ENCODE measurements at places on chromosomes 4 and X. TPM values are rescaled to one million over a fixed set of nuclear protein-coding genes. Genes with fewer than 3 reads are reported as not detected.

- H3K36me3 ChIP-seq, result no peaks in the 10 kb centered on the region
- H3K4me3 ChIP-seq, result no peak overlapping the region
- DNase-seq, result no peak
- H3K27ac ChIP-seq, result no peak overlapping the region
- peaks cover 6% of the 10 kb centered on the region for H3K27me3 ChIP-seq
- H3K4me1 ChIP-seq, result no peaks in the 10 kb centered on the region
Measured at GRCh38 chrX:37603938-37604409, 32.5 kb downstream of the LANCL3 start.

The MAGED2 gene
- 66.6 TPM for total RNA-seq

DNA sequence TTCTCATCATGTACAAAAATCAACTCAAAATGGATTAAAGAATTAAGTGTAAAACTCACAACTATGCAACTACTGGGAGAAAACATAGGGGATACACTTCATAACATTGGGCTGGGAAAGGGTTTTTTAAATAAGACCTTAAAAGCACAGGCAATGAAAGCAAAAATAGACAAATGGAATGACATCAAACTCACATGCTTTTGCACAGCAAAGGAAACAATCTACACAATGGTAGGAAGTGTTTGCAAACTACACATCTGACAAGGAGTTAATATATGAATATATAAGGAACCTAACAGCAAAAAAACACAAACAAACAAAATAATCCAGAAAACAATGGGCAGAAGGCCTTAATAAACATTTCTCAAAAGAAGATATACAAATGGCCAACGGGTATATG is 57.9 kb downstream of the FREM3 start:
- no peak overlapping the region for H3K27ac ChIP-seq
- peaks cover 2% of the 10 kb centered on the region for H3K4me1 ChIP-seq
- H3K4me3 ChIP-seq, result no peak overlapping the region
- H3K27me3 ChIP-seq, result no peaks in the 10 kb centered on the region
- no peak for DNase-seq
- H3K36me3 ChIP-seq, result no peaks in the 10 kb centered on the region

DNA sequence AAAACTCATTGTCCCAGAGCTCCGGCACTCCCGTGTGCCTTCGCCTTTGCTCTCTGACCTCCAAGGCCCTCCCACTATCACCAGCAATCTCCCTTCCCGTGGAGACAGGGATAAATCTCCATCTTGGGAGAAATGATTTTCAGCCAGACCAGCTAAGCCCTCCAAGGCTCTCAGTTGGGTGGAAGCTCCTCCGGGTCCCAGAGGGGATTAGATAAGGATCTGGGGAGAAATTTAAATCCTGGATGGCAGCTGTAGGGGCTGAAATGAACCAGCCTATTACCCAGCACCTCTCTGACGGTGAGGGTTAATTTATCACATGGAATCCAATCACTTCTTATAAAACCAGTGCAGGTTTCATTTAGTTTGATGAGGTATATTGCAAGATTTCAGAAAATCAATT is 366.2 kb downstream of the FBXW7 start:
- no peaks in the 10 kb centered on the region for H3K36me3 ChIP-seq
- no peak overlapping the region for H3K4me3 ChIP-seq
- no peak overlapping the region for H3K27ac ChIP-seq

- peaks cover 2% of the 10 kb centered on the region for H3K36me3 ChIP-seq
- H3K27ac ChIP-seq, result no peak overlapping the region
- H3K27me3 ChIP-seq, result no peaks in the 10 kb centered on the region
- DNase-seq, result no peak
- H3K4me3 ChIP-seq, result no peak overlapping the region
- peaks cover 4% of the 10 kb centered on the region for H3K4me1 ChIP-seq
Measured at GRCh38 chrX:139936259-139936658, 3.4 kb upstream of the ATP11C start.

GRCh38 chrX:96685210-96686099 is 813 bp downstream of the DIAPH2 start:
- H3K36me3 ChIP-seq, result peaks cover 2% of the 10 kb centered on the region
- H3K4me3 ChIP-seq, result peak overlapping the region; percentile 98
- H3K27me3 ChIP-seq, result no peaks in the 10 kb centered on the region
- H3K27ac ChIP-seq, result peak overlapping the region; percentile 93
- peak; percentile 18 for DNase-seq
- H3K4me1 ChIP-seq, result peaks cover 18% of the 10 kb centered on the region

DNA sequence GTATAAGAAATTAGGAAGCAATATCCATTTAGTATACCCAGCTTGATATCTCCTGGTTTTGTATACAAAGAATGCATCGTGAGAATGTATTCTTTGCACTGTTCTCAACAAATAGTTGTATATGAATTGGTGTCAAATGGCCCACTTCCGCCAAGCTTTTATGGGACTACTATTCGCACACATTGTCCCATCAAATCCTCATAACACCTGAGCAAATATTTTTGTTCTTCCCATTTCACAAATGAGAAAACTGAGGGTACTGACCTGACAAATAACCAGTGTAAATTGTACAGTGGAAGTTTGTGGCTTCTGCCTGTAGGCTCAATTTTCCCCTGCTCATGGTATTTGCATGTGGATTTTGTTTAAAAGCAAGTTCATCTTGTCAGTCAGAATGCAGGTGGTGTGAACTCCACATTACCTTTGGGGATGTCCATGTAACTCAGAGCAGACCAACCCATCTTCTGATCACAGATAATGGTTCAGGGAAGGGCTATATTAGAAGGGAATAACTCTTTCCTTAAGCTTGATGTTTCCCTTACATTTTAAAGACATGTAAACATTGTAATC is 51.5 kb upstream of the FAM241A start:
- no peak overlapping the region for H3K4me3 ChIP-seq
- no peaks in the 10 kb centered on the region for H3K4me1 ChIP-seq
- peaks cover 24% of the 10 kb centered on the region for H3K27me3 ChIP-seq
- DNase-seq, result no peak

DNA sequence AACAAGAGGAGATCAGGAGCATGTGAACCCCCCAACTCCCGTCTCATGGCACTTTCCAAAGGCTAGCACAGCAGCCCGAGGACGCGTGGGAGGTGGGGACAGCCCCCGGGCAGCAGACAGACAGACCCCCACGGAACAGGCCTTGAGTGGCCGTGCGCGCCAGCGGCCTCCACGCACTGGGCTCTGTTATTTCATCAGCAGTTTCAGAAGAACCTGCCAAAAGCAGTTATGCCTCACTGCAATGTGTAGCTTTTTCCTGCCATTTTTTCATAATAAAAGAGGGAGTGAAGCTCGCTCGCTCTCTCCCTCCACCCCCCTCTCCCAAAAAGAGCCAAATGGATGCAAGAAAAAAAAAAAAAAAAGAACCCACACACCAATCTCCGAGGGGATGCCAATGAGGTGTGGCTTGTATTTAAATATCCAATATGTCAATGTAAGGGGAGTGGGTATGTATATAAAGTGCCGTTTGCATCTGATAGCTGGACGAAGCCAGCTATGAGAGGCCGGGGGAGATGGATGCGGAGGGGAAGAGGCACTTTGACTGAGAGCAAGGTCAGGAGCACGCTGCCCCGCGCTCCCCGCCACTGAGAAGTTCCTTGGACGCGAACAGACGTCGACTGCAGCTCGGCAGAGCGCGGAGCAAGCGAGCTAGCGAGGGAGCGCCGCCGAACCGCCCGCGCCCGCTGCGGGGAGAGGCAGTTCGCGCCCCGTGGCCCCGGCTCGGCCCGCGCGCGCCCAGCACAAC is at the start of gene FGF16:
Gene FGF16, plus strand, starts transcription at position 482 of the 745 bp plus-strand sequence. CDS start 286 bp downstream, outside the sequence.
- H3K4me1 ChIP-seq, result peaks cover 11% of the 10 kb centered on the region
- H3K27ac ChIP-seq, result peak within 1 kb of the TSS; percentile 39
- no peaks in the 10 kb centered on the region for H3K36me3 ChIP-seq
- H3K27me3 ChIP-seq, result peaks cover 20% of the 10 kb centered on the region
- H3K4me3 ChIP-seq, result peak within 1 kb of the TSS; percentile 86

DNA sequence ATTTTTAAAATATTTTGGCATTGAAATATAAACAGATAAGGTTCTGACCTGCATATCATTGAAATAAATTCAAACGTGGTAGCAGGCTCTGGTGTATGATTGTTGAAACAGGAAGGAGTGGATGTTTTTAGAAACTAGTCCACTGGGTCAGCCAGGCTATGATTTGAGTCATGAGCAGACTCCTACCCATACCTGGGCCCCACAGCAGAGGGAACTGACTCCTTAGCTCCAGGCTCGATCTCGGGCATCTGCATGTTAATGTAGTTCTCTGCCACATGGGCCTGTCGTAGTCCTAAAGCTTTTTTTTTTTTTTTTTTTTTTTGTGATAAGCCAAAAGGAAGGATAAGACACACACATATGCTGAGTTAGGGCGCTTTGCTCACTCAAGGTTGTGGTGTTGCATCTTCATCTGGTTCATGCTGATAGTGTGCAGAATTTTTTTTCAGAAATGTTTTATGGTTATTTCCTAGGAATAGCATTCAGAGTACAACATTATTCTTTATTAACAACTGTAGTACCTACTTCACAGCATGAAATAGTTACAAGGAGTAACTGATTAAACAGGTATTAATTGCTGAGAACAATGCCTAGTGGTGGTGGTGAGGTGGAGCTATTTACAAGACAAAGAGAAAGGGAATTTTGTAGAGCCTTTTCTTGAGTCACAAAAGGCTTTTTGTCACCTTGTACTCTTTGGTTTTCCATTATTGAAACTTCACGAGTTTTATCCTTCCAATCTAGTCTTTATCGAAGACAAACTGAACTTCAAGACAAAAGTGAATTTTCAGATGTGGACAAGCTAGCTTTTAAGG is 27.3 kb downstream of the OFD1 start:
- H3K4me1 ChIP-seq, result peaks cover 8% of the 10 kb centered on the region
- H3K4me3 ChIP-seq, result no peak overlapping the region
- H3K27me3 ChIP-seq, result no peaks in the 10 kb centered on the region
- peaks cover 5% of the 10 kb centered on the region for H3K36me3 ChIP-seq
- no peak overlapping the region for H3K27ac ChIP-seq

- H3K36me3 ChIP-seq, result no peaks in the 10 kb centered on the region
- no peak for DNase-seq
- no peak overlapping the region for H3K4me3 ChIP-seq
- no peak overlapping the region for H3K27ac ChIP-seq
- H3K4me1 ChIP-seq, result no peaks in the 10 kb centered on the region
Measured at GRCh38 chrX:150536455-150537116, 31.8 kb upstream of the MTM1 start.

The GAGE12G gene
- not detected for total RNA-seq

DNA sequence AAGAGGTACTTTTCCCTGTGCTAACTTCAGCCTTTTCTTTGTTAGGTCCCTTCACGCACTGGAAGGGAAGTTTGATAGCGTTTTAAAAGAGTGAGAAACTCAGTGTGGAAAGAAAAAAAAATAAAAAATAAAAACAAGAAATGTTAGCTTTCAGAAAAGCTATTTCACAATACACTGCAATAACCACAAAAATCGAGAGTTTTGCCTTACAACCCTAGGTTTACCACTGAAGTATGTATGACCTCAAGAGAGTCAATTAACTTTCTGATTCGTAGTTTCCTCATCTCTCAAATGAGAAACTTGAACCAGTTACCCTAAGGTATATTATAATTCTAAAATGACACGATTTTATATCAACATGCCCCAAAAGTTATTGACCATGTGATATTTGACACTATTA is 93.9 kb upstream of the JADE1 start:
- DNase-seq, result no peak
- no peaks in the 10 kb centered on the region for H3K4me1 ChIP-seq
- peaks cover 16% of the 10 kb centered on the region for H3K27me3 ChIP-seq
- no peak overlapping the region for H3K4me3 ChIP-seq

DNA sequence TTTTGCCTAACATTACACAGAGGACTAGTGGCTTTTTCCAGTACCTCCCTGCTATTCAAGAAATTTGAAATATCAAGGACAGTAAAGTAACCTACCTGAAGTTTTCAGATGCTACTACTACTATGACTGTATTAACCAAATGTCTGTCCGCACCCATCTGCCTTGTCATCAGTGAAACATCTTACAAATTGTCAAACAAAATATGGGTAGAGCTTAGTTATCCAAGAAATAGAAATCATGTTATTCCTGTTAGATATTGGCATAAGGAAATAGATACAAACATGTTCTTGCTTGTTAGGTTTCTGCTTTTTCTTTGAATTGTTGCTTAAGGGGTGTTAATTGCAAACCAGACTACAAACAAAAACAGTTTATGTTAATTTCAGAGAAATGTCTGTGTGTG is 63.9 kb downstream of the PLS3 start:
- no peak for DNase-seq
- no peaks in the 10 kb centered on the region for H3K36me3 ChIP-seq
- no peaks in the 10 kb centered on the region for H3K4me1 ChIP-seq
- no peak overlapping the region for H3K27ac ChIP-seq
- no peak overlapping the region for H3K4me3 ChIP-seq
- no peaks in the 10 kb centered on the region for H3K27me3 ChIP-seq

The BMP15 gene
- total RNA-seq, result not detected

DNA sequence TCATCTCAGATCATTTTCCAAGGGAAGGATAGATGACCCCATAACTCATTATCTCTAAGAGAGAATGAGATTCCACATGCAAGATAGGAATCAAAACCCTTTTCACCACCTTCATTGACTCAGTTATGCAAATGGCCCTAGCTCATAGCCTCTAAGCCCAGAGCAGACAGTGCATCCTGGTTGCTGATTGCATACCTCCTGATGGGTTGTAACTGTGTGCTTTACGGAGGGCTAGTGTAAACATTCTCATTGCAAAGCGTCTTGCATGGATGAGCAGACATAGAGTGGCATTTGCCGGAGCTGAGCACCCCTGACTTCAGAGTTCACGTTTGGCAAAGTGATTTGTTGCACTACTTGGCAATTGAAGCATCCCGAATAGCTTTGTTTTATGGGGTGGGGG is 151.0 kb downstream of the VCX3A start:
- H3K4me3 ChIP-seq, result no peak overlapping the region
- no peaks in the 10 kb centered on the region for H3K36me3 ChIP-seq
- H3K4me1 ChIP-seq, result no peaks in the 10 kb centered on the region
- H3K27ac ChIP-seq, result no peak overlapping the region

DNA sequence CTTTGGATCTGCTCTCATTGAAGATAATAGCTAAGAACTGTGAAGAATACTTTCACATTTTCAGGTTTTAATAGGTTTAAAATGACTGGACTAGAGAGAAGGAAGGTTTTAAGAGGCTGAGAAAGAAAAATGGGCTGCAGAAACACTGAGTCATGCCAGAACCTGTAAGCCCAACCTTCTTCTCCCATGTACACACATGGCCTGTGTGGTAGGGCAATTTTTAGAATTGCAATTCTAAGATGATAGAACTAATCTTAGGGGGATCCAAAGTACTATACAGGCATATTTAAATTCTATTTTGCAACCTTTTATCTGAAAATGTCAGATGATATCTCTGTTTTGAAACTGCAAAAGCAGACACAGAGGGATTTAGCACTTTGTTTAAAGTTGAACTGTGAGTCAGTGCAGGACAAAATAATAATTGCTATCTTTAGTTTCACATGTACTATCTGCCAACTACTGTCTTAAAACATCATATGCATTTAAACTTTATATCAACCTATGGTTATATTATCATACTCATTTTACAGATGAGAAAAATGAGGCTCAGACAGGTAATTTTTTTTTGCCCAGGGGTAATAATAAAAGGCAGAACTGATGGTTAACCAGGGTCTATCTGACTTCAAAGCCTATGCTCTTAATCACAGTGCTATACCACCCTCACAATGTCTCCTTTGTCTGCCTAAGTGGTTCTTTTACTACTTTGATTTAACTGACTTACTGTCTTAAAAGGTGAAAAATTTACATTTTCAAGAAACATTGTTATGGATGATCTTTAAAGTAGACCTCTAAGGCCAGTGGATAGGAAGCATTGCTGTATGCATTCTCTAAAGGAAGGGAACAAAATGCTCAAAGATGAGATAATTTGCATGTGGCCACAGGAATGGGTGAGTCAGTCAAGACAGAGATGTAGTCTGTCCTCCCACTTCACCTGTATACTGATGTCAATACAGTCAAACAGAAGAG is 4.3 kb downstream of the TMPRSS11E start:
- peaks cover 3% of the 10 kb centered on the region for H3K36me3 ChIP-seq
- DNase-seq, result no peak
- no peak overlapping the region for H3K27ac ChIP-seq
